ENCODE measurements at places on chromosomes 7 and 10.

GRCh38 chr10:94065362-94065761 lies 71.6 kb downstream of the PLCE1 start:
- DNase-seq, result no peak

DNA sequence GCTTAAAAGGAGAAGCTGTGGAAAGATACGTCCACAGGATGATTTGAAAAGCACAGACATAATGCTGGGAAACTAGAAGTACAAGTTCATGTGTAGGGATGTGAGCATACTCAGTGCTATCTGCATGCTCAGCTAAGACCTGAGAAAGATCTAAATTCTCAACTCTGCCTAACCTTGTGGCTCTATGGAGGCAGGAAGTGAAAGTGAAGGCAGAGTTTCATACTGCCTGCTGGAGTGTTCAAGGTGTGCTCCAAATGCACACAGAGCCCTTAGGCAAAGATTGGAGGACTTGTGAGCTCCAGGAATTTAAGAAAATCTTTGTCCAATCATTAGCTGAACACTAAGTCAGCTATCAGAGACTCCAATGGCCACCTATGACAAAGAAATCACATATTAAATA lies 190.9 kb downstream of the RNLS start:
- no peak for DNase-seq

- no peak for DNase-seq
Measured at GRCh38 chr10:79404231-79404609, 41.2 kb downstream of the ZCCHC24 start.

DNA sequence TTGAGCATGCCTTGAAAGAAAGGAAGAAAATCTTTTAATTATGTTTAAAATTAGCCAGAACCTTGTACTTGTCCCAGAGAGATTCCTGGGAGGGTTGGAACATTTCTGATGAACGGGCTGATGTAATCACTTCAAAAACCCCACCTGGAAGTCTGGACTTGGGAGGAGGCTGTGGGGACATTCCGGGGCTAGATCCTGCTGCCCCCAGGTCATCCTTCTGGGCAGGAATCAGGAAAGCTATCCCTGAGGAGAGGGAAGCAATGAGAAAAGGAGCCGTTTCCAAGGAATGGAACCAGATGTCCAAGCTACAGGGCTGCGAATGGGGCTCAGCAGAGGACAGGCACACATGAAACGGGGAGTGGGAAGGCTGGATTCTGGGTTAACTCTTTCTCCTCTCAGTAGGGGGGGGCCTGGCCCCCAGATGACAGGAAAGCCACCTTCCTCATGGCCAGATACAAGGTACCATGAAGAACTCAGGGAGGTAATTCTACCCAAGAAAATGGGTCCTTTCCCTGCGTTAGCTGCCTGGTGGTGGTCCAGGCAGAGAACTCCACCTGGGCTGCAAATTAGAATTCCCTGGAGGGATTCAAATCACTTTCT lies 280.1 kb downstream of the TCF7L2 start:
- no peak for DNase-seq

DNA sequence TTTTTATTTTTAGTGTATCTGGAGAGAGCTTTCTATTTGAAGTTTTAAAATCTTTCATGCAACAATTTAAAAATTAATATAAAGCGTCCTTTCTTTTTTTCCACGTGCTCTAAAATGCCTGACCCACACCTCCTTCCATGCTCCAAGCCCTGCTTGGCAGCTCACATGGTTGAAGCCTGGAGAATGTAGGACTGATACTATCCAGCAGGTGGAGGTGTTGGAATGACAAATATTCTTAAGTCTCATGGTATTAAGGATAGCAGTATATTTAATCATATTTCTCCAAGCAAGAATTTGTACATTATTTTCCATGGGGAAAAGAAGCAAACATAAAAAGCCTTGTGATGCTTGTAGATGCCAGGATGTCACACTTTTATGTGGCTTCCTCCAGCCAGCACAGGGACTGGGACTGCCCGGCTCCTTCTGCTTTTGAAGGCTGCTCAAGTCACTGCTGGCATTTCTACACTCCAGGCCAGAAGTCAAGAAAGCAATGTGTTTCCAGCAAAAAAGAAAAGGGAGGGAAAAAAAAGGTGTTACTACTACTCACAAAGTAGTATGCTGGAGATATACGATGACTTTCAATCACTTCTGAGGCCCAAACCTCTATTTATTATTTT lies 49.7 kb downstream of the BZW2 start:
- no peak for DNase-seq
